ENCODE measurements at places on chromosomes 5 and 9. TPM values are rescaled to one million over a fixed set of nuclear protein-coding genes. Genes with fewer than 3 reads are reported as not detected.
A peak's percentile ranks its signal among the peaks of the same experiment; 100 is the strongest.

GRCh38 chr5:41770799-41771198 lies 99.4 kb downstream of the OXCT1 start:
- DNase-seq = no peak

DNA sequence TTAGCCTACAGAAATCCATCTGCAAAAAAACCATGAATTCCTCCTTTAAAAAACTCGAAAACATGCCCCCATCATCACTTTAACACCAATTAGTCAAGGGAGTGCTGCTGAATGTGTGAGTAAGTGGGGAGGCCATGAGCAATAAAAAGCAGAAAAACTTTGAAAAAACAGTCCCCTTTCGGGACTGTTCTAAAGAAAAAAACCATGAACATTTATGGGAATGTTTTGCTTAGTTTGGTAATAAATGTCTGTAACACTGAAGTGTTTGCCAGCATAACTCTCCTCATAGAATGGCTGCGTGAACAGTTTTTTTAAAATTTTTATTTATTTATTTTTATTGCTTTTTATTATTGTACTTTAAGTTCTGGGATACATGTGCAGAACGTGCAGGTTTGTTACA lies 99.4 kb upstream of the TARS1 start:
- peak; percentile 64 for DNase-seq

DNA sequence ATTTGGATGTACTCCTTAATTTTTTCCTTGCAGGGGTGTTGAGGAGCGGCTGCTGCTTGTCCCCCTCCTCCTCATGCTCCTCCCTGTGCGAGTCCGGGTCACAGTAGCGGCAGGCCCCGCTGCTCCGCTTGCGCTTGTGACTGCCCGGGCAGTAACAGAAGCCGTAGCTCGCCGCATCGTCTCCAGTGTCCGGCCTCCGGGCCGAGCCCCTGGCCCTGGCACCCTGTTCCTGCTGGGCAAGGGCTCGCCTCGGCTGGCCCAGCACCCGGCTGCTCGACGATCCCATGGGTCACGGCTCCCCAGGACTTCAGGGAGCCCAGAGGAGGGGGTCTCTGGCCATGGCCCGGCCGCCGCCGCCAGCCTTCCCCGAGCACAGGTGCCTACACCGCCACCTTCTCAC lies at the start of gene GMCL2:
Gene GMCL2, minus strand, starts transcription at position 358 of the 400 bp plus-strand sequence. Its CDS starts 72 bp downstream, at position 286.
- no peak for DNase-seq

DNA sequence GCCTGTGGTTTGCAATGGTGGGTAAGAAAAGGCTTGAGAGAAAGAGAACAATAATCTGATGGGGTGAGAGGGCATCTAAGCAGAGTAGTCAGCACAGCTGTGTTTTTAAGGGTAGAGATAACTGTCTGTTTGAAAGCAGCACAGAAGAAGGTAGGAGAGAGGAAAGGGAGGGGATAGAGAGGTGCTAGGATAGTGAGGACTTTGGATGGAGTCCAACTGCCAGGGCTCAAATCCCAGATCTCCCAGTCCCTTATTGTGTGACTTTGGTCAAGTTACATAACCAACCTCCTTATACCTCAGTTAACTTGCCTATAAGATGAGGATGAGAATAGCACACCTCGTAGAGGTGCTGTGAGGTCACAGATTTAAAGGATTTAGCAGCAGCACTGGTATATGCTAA lies 55.6 kb downstream of the GPR21 start:
- no peak for DNase-seq

SKP1 gene
- 164 TPM for total RNA-seq

LCN1 gene
- not detected for total RNA-seq

FOXD4L5 gene
- total RNA-seq = under 0.01 TPM

GABRA6 gene
- total RNA-seq = not detected

STK32A gene
- 0.97 TPM for total RNA-seq

CDH9 gene
- not detected for total RNA-seq

SLC46A2 gene
- total RNA-seq = not detected

IRGM gene
- 0.32 TPM for total RNA-seq

All from fibroblast of villous mesenchyme (primary cell).